ENCODE measurements at places on chromosomes 2 and 18.

DNA sequence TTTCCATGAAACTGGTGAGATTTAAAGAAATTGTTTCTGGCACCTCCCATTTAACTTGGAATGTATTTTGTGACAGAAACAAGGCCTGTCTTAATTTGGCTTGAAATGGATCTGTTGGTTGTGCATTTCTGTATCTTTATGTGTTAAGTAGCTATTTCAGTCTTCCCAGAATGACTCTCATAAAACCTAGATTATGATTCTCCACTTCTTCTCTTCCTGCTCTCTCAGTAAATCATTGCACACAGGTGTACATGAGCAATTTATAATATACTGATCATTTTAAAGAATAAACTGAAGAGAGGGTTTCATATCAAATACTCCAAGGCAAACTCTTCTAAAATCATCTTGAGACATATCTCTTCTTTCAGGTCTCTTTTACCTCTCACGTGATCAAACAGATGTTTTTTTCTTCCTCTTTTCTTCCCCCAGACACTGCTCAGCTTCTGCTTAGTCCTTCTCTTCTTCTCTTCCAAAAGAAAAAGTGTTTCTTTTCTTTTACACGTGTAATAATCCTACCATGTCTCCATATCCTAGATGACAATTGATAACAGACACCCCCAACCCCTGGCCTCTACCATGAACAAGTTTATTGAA lies 112.0 kb downstream of the PPP1R1C start:
- DNase-seq, result no peak

DNA sequence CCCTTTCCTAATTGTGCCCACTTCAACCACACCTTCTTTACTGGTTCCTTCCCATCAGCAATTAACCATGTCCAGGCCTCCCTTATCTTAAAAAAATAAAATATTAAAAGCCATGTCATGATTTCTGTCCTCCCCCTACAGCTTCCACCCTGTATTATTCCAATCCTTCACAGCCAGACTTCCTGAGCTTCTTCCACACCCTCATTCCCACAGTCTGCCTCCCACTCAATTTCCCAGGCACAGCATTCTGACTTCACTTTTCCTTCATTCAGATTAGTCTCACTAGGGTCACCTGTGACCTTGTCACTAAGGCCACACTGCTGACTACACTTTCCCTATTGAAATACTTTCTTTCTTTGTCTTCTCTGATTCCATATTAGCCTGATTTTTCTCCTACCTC lies 159.4 kb downstream of the DIS3L2 start:
- DNase-seq, result no peak

DNA sequence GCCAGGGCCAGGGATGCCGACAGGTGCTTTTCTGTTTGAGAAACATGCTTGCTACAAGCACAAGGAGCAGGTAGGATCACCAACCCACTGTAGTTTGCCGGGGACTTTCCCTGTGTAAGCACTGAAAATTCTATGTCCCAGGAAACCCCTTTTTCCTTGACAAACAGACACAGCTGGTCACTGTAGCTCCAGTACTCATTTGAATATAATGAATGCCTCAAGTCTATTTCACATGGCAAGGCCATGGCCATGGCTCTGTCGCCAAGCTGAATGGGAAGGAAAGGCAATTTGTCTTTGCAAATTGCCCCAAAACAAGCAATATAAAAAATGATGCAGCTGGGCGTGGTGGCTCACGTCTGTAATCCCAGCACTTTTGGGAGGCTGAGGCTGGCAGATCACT lies 49.6 kb upstream of the IGFBP2 start:
- DNase-seq, result no peak

DNA sequence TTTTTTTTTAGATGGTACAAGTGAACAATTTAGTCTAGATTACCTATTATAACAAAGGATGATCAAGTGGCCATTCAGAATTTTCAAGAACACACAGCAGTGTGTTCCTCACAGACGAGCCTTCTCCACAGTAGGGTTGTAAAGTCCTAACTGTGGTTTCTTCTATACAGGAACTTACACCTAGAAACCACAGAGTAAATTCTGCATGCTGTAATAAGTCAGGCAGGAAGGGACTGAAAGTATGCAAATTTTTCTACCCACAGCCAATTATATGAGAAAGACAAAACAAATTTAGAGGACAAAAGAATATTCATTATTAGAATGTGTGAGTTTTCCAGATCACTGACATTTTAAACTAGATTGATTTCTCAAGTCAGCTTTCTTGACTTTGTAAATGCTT lies 99.5 kb downstream of the RBMS1 start:
- DNase-seq, result no peak

GRCh38 chr2:175372704-175373701 lies 191.5 kb upstream of the ATP5MC3 start:
- DNase-seq, result no peak

DNA sequence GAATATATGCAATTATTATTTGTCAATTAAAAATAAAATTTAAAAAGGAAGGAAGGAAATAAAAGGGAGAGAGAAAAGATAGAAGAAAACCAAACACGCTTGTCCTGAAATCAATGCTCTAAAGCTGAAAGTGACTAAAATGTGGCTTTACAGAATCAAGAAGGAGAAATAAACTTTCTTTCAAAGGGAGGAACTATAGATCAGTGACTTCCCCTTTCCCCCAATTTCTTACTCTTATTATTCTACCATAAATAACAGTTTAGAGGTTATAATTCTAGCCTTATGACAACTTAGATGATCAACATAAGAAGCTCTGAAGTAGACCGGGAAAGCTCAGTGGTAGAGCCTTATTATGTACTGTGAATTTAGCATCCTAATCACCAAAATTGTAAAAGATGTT lies 122.5 kb downstream of the ARHGAP15 start:
- DNase-seq, result no peak

DNA sequence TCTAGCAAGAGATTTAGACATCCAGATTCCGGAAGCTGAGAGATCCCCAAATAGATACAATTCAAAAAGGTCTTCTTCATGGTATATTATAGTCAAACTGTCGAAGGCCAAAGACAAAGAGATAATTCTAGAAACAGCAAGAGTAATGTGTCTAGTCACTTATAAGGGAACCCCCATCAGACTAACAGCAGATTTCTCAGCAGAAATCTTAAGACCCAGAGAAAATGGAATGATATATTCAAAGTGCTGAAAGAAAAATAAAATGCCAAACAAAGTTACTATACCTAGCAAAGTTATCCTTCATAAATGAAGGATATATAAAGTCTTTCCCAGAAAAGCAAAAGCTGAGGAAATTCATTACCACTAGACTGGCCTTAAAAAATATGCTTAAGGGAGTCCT lies 36.1 kb upstream of the PAX3 start:
- DNase-seq, result no peak

DNA sequence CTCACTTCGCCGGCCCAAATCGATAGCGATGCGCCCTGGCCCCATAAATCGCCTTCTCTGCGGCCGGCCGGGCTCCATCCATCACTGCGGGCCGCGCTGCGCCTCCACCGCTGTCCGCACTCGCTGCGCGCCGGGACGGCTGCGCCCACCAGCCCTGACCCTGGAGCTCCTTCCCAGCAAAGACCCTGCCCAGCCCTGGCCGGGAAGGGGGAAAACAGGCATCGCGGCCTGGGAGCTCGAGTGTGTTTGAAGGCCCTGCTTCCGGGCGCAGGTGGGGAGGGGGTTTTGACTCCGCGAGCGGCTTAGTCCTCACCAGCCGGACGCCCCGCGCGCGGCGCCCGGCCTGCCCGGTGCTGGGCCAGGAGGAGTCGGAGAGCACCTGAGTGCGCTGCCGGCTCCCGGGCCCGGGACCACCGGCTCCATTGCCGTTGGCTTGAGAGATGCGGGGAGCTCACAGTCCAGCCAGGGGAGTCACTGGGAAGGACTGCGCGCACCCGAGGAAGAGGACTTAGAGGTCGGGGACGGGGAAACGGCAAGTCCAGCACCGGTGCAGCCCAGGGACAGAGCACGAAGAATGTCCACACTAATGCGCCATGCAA lies 1.1 kb downstream of the PAX8 start:
- no peak for DNase-seq

- no peak for DNase-seq
These were observed 1118.8 kb upstream of the ZEB2 start for GRCh38 chr2:145638675-145639074.

GRCh38 chr2:19868701-19869580 lies 32.8 kb downstream of the TTC32 start:
- DNase-seq, result peak; percentile 45

GRCh38 chr2:73112026-73112912 lies 479 bp downstream of the RAB11FIP5 start:
- no peak for DNase-seq

DNA sequence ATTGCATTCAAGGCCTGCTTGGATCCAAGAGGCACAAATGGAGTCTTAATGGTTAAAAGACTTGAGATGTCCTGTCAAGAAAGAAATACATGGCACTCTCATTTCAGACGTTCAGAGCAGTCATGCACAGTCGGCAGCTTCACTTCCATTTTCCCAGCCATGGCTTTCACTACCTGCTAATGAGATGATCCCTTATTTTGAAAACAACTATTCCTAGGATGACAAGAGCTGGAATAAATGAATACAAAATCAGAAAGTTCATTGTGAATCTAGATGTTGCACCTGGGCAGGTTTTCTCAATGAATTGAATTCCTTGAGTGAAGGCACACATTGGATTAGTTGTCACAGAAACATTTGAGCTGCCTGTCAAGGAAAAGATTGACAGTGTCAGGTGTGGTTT lies 25.7 kb downstream of the ABCG5 start:
- no peak for DNase-seq

DNA sequence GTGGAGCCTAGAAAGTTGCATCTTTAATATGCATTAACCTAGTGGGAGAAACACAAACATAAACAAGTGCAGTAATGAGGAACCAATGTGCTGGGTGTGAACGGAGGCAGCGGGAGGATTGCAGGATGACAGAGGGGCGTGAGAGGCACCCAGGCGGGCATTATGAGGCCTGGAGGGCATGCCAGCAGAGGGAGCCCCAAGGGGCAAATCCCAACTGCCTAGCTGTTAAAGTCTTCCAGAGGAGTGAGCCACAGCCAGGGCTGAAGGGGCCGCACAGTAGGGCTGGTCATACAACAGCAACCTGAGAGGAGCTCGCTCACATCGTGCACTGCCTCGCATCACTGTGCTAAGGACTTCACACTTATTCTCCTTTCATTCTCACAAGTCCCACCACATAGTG lies 13.3 kb upstream of the PRELID3A start:
- no peak for DNase-seq

GRCh38 chr18:27057519-27058234 lies 127.4 kb downstream of the CHST9 start:
- no peak for DNase-seq

DNA sequence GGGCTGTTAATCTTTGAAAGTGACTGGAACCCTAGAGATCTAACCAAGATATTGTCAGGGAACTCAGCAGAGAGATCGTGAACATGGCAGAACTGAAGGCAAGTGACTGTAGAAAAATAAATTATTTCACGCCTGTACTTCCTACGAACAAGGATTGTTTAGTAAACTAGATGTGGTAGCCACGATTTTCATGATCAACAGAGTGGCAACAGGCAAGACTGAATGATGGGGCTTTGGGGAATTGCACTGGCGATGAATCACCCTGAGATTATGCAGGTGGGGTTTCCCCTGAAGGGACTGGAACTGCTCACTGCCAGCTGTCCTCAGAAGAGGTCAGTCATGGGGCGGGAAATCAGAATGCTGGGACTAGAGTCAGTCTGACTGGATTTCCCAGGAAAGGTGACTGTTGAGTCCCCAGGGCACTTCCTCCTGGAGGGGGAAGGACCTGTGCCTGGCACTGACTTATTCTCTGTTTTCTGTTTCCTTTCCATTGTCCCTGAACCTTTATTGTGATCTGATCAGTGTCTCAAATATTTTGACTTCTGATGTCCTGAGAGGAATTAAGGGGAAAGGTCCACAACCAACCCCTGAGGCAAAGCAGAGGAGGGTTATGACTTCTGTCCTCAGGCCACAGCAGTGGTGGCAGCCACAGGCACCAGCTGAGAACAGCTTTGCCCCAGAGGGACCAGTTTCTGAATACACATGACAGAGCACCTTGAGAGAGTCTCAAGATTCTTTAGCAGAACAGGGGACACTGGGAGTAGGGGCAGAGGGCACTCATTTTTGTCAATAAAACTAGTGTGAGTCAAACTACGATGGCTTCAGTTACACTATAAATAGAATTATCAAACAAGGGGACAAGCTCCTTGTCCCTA lies 70.0 kb downstream of the NAB1 start:
- DNase-seq, result no peak
